ENCODE measurements at places on chromosomes 5 and 9.
A peak's percentile ranks its signal among the peaks of the same experiment; 100 is the strongest.

GRCh38 chr9:121271368-121272341, 3.7 kb downstream of the GSN start:
- DNase-seq: no peak

DNA sequence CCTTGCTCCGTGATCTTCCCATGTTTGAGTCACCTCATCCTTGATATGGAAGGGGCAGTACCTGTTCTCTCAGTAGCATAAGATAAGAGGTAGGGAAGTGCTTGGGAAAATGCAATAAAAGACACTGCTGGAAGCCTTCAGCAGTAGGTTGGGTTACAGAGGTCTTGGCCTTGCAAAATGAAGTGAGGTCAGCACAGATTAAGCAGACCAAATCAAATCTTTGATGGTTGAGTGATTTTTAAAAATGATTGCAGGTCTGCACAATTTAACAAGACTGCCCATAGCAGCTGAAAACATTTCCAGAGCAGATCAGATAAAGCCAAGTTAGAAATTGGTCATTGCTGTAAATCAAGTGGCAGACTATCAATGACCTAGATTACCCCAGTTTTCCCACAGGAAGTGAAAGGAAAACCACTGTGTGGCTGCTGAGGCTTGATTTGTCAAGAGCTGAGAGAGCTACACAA, 32.9 kb downstream of the PALM2AKAP2 start:
- DNase-seq: no peak

GRCh38 chr9:110821064-110821463, 152.5 kb downstream of the MUSK start:
- no peak for DNase-seq

DNA sequence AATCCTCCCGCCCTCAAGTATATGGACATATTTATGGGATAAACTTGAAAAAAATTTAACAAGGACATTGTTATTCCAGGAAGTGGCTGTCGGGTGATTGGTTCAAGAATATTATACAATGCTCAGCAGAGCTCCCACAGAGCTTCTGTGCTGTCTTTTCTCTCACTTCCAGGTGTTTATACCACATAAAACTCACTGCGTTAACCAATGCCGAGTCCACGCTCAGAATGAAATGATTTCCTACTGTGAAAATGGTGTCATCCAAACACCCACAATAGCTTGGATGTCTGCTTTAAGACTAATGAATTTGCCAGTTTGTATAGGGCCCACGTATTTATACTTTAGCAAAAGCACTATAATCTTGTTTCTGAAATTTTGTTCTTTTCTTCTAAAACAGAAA, 368.2 kb downstream of the NDUFS4 start:
- DNase-seq: no peak

GRCh38 chr5:176436656-176437055, 11.5 kb upstream of the FAF2 start:
- no peak for DNase-seq

DNA sequence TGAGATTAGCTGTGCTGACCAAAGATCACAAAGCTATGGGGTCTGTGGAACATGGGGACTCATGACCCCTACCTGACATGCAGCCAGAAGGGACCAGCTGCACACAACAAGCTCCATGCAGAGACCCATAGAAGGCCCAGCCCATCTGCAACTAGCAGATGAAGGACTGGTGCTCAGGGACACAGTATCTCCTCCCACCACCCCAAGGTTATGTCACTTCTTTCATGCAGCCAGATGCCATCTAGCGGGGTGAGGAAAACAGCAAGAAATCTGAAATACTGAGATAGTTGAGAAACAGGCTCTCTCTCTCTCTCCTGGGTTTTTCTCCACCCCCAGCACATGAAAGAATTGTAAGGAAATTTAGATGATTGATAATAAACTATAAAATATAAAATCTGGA, 161.3 kb upstream of the DAPK1 start:
- no peak for DNase-seq

- no peak for DNase-seq
Observed at GRCh38 chr5:31640573-31640972, 1.6 kb downstream of the PDZD2 start.

- DNase-seq: no peak
Observed at GRCh38 chr5:10631316-10631996, 67.6 kb downstream of the ANKRD33B start.

DNA sequence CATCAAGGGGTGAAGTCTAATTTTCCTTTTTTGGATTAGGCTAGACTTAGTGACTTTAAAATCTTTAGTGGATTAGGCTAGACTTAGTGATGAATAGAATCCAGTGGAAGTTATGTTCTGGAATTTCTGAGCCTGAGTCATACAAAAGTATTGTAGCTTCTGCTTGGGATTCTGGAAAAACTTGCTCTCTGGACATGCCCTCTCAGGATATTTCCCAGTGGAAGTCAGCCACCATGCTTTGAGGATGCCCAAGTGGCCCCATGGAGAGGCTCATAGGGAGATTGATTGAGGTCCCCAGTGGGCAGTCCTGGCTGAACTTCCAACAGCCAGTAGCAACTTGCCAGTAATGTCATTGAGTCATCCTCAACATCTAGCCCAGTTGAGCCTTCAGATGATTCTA, 112.4 kb upstream of the PRLR start:
- no peak for DNase-seq

DNA sequence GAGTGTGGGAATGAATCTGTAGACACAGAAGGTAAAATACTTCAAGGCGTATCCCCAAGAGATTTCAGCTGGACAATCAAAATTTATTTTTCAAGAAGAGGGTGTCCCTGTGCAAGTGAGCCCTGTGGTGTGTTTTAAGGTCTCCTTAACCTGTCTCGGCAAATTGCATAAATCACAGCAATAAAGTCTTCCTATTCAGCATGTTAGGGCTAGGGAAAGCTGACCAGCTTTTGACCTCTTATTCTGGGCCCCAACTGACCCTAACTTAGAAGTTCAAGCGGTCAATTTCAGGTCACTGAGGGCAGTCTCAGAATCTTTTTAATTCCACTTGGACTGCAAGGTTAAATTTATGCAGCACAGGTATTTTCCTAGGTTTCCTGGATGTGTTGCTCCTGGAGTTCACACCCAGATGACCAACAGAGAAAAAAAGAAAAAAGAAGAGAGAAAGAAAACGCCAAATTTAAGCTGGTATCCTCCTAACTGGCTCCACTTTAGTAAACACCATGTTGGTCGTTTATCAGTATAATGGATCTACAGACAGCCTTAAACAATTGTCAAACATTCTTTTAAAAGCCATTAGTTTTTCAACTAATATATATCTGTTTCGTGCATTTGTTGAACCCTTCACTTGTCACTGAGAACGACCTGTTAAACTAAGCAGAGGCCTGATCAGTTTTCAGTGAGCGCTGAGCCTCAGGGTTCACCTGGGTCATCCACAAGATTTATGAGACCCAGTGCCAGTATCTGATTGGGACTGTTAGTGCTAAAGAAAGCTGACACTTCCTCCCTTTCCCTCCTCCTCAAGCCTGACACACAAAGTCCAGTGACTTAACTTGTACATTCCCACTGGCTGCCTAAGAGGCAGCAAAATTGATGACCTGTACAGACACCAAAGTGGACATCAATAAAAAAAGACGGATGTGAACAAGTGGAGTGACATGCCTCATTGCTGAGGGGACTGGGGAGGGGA, 546.1 kb downstream of the NR2F1-AS1 start:
- no peak for DNase-seq

- no peak for DNase-seq
Observed at GRCh38 chr5:179272326-179273072, 72.8 kb downstream of the ADAMTS2 start.

DNA sequence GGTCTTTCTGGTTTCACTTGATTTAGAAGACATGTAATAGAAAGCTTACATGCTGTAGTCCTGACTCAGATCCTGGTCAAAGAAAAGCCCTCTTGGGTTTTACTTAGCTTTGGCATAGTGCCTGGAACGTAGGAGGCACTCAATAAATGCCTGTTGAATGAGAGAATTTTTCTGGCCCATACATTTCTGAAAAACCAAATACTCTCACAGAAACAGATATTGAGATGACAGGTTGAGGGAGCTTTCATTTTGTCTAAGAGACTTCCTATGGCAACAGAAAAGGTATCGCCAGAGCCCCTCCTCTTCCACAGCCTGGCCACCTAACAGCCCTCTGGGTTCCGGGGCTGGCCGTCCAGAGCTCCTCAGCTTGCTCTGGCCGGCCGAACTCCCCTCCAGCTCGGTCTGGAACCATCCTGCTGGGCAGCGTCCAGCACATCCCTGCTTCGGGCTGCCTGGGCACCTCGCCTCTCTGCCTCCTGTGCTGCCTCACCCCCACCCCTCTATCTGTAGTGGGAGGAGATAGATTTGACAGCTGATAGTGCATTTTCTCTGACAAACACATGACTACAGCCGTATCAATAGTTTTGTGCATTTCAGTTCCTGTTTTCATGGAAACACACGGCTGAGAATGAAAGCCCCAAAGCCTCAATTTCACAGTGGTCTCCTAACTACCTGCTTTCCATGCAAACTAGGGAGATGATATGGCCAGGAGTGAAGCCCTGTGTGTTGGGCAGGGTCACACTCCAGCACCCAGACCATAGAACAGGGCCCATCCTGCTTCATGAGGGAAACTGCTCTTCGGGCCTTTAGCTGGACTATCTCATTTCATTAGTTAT, 1.1 kb downstream of the IL4 start:
- peak; percentile 95 for DNase-seq

DNA sequence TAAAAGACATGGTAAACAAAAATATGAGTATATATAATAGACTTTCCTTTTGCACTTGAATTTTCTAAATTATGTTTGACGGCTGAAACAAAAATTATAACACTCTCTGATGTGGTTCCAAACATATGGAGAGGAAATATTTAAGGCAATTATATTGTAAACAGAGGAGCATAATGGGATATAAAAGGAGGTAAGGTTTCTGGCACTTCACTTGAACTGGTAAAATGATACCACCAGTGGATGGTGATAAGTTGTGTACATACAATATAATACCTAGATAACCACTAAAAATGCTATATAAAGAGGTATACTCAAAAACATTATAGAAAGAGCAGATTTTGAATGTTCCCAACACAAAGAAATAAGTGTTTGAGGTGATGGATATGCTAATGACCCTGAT, 192.9 kb upstream of the RAD23B start:
- DNase-seq: no peak

GRCh38 chr9:133715295-133715865, 22.8 kb downstream of the SARDH start:
- DNase-seq: no peak

GRCh38 chr9:87868175-87868574, 14.5 kb upstream of the SPATA31E1 start:
- no peak for DNase-seq

GRCh38 chr5:96714951-96715451, 52.8 kb downstream of the CAST start:
- DNase-seq: no peak

GRCh38 chr9:26656003-26656870, 236.4 kb downstream of the CAAP1 start:
- peak; percentile 1 for DNase-seq

GRCh38 chr9:75889977-75890471, 449 bp upstream of the PCSK5 start:
- peak; percentile 46 for DNase-seq

GRCh38 chr9:126386776-126387175, 60.1 kb downstream of the MVB12B start:
- DNase-seq: no peak

DNA sequence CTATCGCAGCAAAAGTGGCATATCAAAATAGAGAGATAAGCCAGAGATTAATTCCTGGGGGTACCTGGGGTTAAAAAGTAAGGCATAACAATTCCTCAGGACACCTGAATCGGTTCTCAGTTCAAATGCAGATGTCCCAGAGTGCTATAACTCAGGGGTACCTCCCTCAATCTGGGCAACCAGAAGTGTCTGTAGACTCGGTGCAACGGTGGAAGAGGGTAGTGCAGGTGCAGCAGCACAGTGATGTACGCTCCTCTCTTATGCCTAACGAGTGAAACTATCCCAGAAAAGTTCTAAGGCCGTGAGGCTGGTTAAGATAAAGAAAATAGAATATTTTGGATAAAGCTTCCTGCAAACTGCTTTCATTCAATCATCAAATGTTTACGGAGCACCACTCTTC, 7.9 kb upstream of the NR4A3 start:
- no peak for DNase-seq

DNA sequence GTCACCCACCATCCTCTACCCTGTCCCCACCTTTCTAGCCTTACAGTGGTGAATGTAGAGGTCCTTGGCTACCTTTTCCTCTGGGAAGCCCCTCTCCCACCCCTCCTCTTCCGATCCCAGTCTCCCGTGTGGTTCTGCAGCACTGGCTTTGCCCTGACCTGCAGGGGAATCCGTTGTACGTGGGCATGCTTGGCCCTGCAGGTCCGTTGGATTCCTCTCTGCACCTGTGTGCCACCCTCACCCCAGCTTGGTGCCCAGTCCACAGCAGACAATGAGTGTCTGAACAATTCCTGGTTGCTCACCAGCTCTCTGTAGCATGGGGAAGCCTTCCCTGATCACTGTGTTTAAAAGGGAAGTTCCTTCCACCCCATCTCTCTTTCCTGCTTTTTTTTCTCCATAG, 185.1 kb downstream of the PAX5 start:
- no peak for DNase-seq

GRCh38 chr5:150647275-150648251, 7.1 kb downstream of the SYNPO start:
- DNase-seq: no peak

DNA sequence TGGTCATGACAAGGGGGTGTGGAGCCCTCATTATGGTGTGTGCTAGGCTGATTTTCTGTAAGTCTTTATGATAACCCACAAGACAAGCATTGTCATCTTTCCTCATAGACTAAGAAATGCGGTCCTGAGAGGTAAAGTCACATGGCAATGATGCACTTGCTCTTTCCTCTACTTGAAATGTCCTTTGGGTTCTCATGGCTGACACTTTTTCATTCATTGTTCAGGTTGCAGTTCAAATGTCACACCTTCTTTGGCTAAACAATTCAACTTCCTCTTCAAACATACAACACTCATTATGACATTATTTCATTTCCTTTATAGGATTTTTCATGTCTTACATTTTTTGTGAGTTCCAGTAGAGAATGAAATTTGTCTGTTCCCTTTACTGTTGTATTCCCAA, 323.6 kb upstream of the PRR16 start:
- DNase-seq: no peak

GRCh38 chr9:4833781-4834560, 41.2 kb downstream of the RCL1 start:
- peak; percentile 1 for DNase-seq

GRCh38 chr5:95060098-95060497, 224.8 kb downstream of the MCTP1 start:
- no peak for DNase-seq

- no peak for DNase-seq
Observed at GRCh38 chr9:76374783-76375559, 19.3 kb downstream of the RFK start.

- DNase-seq: no peak
Observed at GRCh38 chr9:129454467-129455067, 166.3 kb downstream of the C9orf50 start.

DNA sequence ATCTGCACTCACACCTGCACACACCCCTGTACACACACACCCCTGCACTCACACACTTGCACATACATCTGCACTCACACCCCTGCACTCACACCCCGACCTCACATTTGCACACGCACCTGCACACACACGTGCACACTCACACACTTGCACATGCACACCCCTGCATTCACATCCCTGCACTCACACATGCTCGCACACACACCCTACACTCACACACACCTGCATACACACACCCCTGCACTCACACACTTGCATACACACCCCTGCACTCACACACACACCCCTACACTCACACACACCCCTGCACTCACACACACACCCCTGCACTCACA, 27.5 kb downstream of the GLT6D1 start:
- DNase-seq: no peak

- DNase-seq: no peak
Observed at GRCh38 chr5:8561854-8562253, 692.9 kb downstream of the MTRR start.

Measured in amniotic stem cell (primary cell).